ENCODE measurements at places on chromosomes 5 and 9. TPM values are rescaled to one million over a fixed set of nuclear protein-coding genes. Genes with fewer than 3 reads are reported as not detected.
A peak's percentile ranks its signal among the peaks of the same experiment; 100 is the strongest.

DNA sequence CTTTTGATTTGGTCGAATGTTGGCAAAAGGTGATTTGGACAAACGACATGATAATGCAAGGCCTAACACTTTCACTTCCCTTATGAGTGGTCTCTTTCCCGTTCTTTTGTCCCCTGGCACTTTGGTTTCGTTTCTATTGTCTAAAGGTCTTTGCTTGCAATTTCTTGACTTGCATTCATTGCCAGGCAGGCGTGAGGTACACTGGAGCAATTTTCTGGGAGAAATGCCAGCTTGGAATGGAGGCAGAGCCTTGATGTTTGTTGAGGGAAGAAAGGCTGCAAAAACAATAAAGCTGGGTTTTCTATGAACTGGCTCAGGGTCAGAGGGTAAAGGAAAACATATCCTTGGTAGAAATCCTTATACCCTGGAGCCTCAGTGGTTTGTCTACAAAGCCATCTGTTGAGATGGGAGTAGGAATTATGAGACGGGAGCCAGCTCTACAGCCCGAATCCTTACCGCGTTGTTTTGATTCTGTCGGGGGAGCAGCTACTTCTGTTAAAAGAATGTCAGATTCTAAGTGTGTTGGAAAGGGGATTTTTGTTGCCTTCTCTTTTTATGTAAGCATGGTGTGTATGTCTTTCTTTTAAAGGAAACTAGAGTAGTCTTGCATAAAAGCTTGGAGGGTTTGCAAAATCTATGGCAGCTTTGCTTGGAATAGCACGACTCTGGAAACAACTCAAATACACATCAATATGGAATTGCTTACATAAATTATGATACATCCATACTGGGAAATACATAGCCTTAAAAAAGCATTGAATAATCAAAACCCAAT lies 158.9 kb downstream of the RMI1 start:
- peak; percentile 82 for DNase-seq

DNA sequence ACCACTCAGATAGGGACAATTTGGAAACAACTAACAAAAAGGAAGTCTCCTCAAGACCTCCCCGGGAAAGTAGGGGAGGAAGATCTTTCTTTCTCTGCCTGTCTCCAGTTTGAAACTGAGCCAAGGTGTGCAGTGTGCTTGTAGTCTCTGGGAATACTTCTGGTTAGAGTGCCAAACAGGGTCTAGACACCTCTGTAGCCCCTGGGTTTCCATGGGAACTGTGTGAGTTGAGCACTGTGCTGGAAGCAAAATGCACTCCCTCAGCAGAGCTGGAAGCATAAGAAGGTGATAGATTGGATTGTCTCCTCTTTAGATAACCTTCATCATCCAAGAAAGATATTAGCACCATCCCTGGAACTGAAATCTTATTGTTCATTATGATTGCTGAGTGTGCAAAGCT lies 129.2 kb upstream of the TNPO1 start:
- DNase-seq: no peak

- DNase-seq: peak; percentile 86
These were observed 52.8 kb downstream of the IRF1 start for GRCh38 chr5:132437604-132438266.

GRCh38 chr9:93258818-93259489 lies 75.0 kb downstream of the WNK2 start:
- DNase-seq: no peak

DNA sequence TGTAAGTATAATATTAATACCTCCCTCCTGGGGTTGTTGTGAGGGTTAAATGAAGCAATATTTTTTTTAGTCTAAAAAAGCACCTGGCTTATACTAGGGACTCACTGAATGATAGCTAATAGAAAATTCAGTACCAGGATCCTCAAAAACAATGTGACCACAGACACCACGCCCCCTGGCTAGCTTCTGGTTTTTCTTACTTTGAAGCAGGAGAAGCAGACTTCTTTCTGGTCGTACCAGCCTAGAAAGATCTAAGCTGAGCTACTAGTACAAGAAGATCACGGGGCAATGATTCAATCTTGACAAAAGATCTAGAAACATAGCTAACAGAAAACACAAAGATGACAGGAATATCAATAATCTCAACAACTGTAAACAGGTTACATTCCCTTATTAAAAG lies 218.5 kb upstream of the SLC30A5 start:
- DNase-seq: no peak

GRCh38 chr9:14156046-14156445 lies 157.9 kb downstream of the NFIB start:
- no peak for DNase-seq

GRCh38 chr5:31415009-31415923 lies 116.6 kb downstream of the DROSHA start:
- no peak for DNase-seq

APC gene
- total RNA-seq: 22.6 TPM

DNA sequence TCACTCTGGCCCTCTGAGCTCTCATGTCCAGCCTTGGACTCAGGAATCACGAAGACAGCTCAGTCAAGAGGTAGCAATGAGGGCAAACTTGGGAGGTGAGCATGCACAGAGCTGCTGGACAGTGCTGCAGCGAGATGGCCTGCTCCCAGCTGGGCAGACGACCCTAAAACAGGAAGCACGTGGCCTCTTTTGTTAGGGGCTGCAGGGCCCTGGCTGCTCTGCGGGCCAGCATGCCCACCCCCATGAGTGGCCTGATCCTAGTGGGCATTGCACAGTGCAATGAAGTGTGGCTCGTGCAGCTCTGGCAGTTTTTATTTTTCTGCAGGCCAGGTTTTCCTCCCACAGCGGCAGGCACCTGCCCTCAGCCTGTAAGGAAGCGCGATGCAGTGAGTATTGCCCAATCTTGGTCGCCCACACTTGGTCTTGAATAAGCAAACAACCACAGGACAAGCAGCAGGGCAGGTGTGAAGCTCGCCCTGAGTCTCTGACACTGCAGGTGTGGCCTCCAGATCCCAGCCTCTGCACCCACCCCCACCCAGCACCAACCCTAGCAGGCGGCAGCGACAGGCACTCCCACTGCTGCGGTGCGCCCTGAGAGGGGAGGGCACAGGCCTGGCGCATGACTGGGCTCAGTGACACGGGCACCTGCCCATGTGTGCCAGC lies 60.8 kb downstream of the SEMA4D start:
- no peak for DNase-seq

DNA sequence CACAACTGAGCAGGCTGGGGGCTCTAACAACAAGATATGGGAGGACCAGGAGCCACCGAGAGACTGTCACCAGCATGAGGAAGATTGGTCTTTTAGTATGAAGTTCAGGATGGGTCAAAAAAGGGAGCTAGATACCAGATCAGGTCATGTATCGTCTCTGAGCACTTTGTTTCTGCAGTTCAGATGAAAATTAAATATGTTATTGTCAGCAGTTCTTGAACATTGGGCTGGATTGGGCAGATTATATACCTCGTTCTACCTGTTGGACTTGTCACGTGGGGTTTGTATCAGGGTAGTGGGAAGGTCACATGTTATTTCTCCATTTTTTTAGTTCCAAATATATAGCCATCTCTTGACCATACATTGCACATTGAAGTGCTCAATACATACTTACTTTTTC lies 47.3 kb downstream of the RCL1 start:
- no peak for DNase-seq

- DNase-seq: no peak
These were observed 4.6 kb downstream of the ANXA1 start for GRCh38 chr9:73155968-73156864.

DNA sequence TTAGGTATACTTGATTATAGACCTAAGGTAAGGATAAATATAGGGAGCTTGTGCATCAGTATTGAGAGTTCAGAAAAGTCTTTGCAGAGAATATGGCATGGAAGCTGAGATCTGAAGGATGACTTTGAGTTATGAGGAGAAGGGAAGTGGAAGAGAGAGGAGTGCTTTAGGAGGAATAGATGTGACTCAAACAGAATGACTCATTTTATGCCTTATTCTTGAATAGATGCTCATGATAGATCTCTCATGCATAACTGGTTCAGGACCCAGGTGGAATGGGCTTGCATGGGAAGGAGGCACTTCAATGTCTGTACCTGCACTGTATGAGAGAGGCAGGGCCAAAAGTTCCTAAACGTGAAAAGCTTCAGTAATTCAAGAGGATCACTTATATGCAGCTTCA lies 103.3 kb downstream of the CWC27 start:
- DNase-seq: peak; percentile 13

- DNase-seq: no peak
These were observed 75.3 kb downstream of the PIK3R1 start for GRCh38 chr5:68290847-68291246.

DNA sequence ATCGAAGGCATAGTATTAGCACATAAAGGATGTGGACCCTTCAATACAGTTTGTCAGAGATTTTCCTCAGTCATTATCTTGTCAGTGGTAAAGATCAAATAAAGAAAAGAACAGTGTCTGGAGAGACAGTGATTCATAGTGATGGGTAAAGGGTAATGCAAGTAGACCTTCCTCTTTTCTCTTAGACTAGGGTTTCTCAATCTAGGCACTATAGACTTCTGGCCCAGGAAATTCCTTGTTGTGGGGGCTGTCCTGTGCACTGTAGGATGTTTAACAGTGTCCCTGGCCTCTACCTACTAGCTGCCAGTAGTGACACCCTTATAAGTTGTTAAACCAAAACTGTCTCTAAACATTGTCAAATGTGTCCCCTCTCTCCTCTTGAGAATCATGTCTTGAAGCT lies 6.9 kb downstream of the CAMK4 start:
- no peak for DNase-seq

DNA sequence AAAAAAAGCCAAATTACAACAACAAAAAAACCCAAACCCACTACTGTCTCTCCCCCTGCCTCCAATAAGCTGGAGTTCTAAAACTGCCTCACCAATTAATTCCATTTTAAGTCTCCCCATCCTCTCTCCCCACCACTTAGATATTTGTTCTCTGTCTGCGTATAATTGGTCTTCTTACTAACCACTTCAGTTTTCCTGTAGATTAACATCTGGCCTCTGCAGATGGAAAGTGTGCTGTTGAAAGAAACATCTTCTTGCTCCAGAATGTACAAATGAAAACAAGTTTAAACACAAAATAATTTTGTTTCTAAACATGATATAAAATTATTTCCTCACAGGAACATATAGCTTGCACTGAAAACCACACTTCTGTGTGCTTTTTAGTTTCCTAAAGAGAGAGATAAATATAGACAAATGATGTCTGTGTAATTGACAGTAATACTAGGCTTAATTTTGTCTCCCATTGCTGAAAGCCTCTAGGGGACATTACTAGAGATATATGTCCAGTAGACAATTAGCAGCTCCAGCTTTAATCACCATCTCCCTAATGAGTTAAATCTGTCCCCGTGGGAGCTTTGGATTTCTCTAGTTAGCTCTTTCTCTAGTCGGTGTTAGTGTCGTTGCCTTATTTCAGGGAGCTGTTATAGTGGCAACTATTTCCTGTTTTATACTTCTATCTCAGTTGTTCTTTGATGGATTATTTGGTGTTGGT lies 164.0 kb downstream of the ARHGAP26 start:
- no peak for DNase-seq

GRCh38 chr9:34233672-34234071 lies 54.8 kb downstream of the UBAP1 start:
- DNase-seq: no peak

SGCD gene
- total RNA-seq: 5.7 TPM

GRCh38 chr9:137349471-137350033 lies 47.5 kb upstream of the NRARP start:
- DNase-seq: no peak

GRCh38 chr9:115525111-115526058 lies 407.4 kb upstream of the TNC start:
- no peak for DNase-seq

- DNase-seq: no peak
These were observed 17.5 kb upstream of the MSMP start for GRCh38 chr9:35771534-35771933.

PCDHA9 gene
- not detected for total RNA-seq

- no peak for DNase-seq
These were observed 336.6 kb upstream of the PIK3R1 start for GRCh38 chr5:67878933-67879332.

DIPK1B gene
- not detected for total RNA-seq

GRCh38 chr5:54844905-54845566 lies 140.4 kb downstream of the ESM1 start:
- peak; percentile 52 for DNase-seq

HBEGF gene
- total RNA-seq: 3.9 TPM

ZNF367 gene
- 18.2 TPM for total RNA-seq

SLC6A7 gene
- total RNA-seq: not detected

DNA sequence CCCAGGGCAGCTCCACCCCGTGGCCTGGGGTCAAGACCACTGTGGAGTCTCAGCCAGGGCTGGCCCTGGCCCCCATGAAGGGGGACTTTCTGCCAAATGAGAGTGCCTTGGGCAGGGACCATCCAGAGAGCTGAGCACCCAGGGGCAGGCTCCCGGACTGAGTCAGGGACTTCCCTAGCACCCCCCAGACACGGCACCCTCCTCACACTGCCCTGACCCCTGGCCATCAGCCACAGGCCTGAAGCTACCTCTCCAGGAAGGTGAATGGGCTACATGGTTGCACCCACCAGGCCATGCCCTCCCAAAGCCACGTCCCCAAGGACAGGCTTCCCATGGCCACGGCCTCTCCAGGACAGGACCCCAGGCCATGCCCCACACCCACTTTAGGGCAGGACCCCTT lies 9.5 kb downstream of the CCDC187 start:
- DNase-seq: no peak

GRCh38 chr5:1387059-1387755 lies 42.3 kb upstream of the CLPTM1L start:
- no peak for DNase-seq

- peak; percentile 23 for DNase-seq
These were observed 550.0 kb downstream of the PTPRD start for GRCh38 chr9:10062629-10063395.

- no peak for DNase-seq
These were observed 1.8 kb downstream of the OLFML2A start for GRCh38 chr9:124778575-124779367.

DNA sequence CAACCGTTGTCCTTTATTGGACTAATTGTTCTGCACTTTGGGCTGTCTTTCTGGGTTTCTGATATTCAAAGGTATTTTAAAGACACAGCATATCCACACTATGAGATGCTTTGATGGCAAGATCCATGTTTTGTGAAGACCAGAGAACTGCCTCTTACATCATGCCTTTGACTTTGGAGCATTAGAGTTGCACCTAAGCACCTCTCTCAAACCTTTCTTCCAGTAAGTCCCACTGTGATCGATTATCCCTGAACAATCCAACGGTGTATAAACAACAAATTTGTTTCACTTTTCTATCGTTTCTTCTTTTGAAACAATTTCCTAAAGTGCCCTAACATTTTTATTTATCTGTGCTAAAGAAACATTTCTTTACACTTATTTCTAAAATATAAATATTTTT lies 144.4 kb downstream of the KCTD16 start:
- no peak for DNase-seq

DNA sequence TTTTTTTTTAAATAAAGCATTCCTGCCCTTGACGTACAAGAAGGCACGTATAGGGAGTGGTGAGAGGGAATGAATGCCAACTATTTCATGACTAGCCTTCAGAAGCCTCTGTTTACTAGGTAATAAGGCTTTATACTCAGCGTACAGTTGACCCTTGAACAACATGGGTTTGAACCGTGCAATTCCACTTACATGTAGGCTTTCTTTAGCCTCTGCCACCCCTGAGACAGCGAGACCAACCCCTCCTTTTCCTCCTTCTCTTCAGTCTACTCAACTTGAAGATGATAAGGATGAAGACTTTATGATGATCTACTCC lies 22.5 kb downstream of the CDC42SE2 start:
- no peak for DNase-seq

FOXD4 gene
- total RNA-seq: not detected

WDR5 gene
- 15.8 TPM for total RNA-seq

- DNase-seq: no peak
These were observed 237.3 kb downstream of the TMEM167A start for GRCh38 chr5:82839881-82840280.

GRCh38 chr9:113187929-113188595 lies 33.0 kb downstream of the FKBP15 start:
- DNase-seq: peak; percentile 85

- DNase-seq: no peak
These were observed 241.7 kb upstream of the NR4A3 start for GRCh38 chr9:99579964-99580363.
